ENCODE measurements at places on chromosomes 5 and 9.

DNA sequence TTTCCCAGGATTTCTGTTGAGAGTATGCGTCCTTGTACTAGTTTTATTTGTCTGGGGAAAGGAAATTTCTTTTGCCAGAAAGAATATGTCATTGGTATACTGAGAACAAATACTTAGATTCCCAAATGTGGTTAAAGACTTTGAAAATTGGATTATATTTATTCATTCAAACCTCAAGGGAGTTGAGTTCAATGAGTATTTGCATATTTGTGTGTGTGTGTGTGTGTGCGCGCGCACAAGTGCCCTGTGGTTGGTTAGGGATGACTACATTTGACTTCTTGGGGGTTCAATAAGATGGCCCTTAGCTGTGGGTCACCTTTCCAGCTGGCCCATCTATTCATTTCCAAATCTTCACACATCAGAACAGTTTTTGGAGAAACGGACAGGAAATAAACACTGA, 4.9 kb downstream of the RXFP3 start:
- DNase-seq: no peak

DNA sequence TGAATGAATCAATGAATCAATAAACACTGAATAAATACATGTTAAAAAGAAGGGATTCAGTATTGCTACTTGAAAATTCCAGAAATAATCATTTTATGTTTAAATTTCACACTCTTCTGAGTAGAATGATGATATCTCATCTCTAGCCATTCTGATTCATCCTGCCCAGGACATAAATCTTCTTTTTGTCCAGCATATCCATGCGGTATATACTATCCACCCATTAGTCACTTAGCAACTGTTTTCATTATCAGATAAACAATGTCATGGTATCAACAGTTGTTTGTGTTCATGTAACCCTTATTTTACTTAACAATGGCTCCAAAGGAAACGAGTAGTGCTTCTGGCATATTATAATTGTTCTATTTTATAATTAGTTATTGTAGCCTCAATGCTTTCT, 432.4 kb upstream of the SMC2 start:
- no peak for DNase-seq

GRCh38 chr5:32225445-32225844, 51.3 kb upstream of the GOLPH3 start:
- no peak for DNase-seq

GRCh38 chr5:137446615-137447014, 52.5 kb downstream of the SPOCK1 start:
- no peak for DNase-seq

DNA sequence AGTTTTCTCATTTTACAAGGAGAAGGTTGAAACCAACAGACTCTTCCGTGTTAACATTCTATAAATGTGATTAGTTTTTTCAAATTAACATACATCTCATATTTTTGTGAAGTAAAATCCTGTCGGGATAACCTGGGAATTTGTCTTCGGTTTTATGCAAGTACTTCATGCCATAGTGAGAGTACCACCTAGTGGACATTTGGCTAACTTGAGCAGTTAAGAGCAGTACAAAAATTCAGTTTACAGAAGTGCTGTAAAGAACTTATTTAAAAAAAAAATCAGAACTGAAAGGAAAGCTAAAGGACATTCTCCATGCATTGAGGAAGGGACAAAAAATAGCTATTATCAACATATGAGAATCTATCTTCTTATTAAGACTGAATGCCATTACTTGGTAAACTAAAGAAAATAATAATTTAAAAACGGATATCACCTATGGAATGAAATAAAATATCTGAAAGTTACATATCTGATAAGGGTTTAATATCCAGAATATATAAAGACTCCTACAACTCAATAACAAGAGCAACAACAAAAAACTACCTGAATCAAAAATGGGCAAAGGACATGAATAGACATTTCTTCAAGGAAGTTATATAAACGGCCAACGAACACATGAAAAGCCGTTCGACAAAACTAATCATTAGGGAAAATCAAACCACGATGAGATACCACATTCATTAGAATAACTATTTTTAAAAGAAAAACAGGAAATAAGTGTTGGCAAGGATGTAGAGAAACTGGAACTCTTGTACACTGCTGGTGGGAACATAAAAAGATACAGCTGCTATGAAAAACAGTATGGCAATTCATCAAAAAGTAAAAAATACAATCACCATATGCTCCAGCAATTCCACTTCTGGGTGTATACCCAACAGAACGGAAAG, 117.0 kb upstream of the GNA14 start:
- no peak for DNase-seq

DNA sequence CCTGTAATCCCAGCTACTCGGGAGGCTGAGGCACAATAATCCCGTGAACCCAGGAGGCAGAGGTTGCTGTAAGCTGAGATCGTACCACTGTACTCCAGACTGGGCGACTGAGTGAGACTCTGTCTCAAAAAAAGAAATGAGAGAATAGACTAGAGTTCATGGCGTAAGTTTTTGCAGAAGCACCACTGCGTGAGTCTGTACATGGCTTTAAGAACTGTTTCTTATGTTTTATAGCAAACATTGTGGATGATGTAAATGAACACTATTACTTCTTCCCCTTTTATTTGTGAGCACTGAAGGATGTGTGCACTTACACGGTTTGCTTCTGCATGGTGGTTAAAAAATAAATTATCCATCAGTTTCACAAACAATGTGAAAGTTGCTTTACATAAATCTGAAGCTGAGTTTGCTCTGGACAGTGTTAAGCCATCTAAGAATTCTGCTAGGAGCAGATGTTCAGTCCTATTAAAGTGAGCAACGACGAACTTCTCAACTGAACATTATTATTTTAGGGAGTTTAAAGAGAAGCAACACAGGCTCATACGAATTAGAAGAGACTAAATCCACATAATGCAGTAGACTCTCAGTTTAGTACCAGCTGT, 52.5 kb downstream of the ZFAND5 start:
- no peak for DNase-seq

- DNase-seq: peak; percentile 91
These were observed 4.6 kb downstream of the NIPAL4 start for GRCh38 chr5:157464519-157465171.

- DNase-seq: peak; percentile 58
These were observed 188.4 kb downstream of the C9orf50 start for GRCh38 chr9:129432297-129433154.

DNA sequence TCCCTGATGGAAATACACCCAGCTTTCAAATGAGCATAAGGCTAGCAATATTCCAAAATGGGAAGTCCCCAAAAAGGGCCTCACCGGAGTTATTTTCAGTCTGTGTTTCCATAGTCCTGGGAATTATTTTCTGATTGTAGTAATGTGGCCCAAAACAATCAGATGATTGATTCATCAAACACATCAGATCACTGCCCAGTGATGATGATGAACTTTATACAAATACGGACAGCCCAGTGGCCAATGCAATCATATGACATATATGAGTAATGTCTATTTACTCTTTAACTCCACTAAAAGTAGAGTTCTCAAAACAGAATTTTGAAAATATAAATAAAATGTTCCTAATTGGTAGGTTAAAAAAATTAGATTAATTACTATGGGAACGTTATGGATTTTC, 467.8 kb downstream of the ZNF608 start:
- no peak for DNase-seq

DNA sequence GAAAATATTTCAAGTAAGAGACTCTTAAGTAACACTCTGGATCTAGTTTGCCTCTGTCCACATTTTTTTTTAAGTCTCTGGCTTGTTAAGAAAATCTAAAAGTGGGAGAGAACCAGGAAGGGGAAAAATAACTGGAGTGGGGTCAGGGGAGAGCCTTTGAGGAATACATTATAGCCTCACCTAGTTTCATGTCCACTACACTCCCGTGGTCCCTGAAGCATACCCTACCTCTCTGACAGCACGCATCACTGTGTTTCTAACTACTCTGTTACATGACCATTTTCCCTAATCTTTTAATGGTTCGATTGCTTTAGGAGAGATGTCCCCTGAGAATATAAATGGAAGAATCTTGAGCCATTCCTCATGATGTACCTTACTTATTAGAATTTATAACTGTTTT, 318.3 kb downstream of the TMEM167A start:
- DNase-seq: no peak

- peak; percentile 33 for DNase-seq
These were observed 42.1 kb downstream of the MRPL36 start for GRCh38 chr5:1757511-1757910.

- no peak for DNase-seq
These were observed 94.3 kb upstream of the MAMDC2 start for GRCh38 chr9:69949396-69949795.

GRCh38 chr9:121281614-121282276, 13.8 kb downstream of the GSN start:
- DNase-seq: peak; percentile 94

- DNase-seq: no peak
These were observed 71.5 kb downstream of the ABCA1 start for GRCh38 chr9:104856413-104856941.

- DNase-seq: no peak
These were observed 50.6 kb downstream of the MARCHF11 start for GRCh38 chr5:16128944-16129343.

GRCh38 chr5:39518516-39518915, 93.7 kb upstream of the DAB2 start:
- DNase-seq: no peak

DNA sequence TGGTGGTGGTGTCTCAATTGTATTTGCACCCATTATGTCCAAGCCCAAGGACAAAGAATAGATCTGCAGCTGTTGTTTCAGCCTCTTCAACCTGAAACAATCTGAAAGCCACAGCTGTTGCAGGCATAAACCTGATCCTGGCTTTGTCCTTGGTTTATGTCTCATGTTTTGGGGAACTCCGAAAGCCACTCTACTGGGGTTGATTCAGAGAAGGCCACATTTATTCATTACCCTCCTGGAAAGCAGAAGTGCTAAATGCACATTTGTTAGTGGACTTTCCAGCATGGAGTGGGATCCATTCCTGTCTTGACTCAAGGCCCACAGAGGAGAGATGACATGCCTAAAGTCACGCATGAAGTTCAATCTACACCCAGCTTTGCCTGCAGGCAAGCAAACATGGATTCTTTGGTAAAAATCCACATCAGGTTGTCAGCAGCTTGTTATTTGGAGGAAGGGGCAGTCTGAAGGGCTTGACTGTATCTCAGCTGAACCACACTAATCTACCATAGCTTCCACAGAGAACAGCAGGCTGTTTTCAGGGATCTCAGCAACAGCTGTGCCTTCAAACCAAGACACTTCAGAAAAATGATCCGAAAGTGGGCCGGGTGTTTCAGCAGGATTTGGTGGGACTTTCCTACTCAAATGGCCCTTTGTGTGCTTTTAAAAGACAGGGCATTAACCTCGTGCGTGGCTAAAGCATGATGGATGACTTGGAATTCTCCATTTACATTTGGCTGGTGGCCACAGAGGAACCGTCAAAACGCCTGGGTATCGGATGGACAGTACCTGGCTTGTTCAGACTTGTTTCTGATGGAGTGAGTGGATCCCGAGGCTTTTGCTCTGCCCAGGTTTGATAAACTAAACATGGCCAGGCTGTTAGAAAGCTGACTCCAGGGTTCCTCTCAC, 36.2 kb upstream of the ADAM19 start:
- DNase-seq: no peak

DNA sequence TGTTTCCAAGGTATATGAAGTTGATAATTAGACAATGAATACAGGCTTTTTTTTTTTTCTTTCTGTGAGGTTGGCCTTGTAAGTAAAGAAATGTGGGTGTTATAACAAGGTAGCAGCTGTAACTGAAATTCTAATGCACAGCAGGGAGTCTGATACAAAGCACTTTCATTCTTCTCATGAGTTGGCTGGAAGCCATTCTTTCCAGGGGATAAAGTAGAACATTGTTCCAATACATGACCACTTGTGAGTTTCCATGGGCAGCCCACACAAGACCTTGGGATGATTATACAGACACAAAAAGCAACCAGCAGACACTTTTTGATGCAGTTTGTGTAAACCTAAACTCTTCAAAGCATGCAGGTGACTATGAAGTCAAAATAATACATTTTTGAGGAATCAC, 1785.9 kb upstream of the WWC1 start:
- DNase-seq: no peak

DNA sequence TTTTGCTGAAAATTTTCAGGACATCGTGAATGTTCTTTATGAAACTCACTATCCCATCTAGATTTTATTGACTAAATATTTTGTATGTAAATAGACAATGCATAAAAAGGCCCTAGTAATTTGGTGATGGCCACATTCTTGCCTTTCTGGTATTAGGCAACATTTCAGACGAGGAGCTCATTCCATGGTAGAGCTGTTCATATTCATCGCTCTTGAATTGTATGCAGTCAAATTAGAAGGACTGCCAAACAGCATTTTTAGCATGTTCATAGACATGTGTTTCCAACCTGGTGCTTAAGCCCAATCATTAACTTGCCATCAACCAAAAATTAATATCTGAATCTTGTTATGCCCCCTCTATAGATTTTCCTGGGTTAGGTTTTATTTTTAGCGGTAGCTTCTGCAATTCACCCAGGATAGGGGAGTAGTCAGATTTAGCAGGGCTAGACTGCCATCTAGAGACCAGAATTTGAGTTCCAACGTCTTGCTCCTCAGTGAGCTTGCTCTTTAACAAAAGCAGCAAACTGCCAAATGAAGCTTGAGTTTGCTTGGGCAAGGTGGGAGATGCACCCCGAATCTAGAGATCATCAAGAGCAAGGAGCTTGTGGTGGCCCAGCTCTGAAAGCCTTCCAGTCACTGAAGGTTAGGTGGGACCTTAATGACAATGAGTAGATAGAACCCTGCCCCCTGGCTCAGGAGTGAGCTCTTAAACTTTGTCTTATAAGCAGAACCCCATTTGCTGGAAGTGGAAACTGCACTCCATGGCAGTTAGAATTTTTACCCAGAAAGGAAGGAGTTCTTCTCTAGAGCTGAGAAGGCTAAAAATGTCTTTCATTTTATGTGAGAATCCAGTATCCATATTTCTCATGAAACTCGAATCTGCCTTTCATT, 456.2 kb downstream of the RASEF start:
- peak; percentile 72 for DNase-seq

GRCh38 chr9:134158753-134159392, 5.5 kb downstream of the RNU6ATAC start:
- no peak for DNase-seq

DNA sequence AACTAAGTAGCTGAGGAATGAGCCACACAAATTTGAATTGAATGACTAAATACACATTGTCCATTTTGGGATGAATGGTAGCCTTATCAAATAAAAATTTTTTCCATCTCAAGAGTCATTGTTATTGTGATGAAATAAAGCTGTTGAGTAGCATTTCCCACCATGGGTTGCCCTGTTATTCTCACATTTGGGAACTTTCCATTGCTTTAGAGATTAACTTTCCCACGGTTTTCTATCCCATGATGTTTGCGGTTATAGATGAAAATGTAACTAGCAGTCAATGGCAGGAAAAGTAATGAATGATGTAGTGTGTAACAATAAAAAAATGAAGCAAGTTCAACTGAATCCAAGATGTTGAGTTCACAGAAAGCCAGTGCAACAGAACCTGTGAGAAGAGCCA, 59.9 kb upstream of the PLPP1 start:
- no peak for DNase-seq

GRCh38 chr5:17222664-17223063, 5.2 kb downstream of the BASP1 start:
- DNase-seq: peak; percentile 11

GRCh38 chr5:92627186-92627585, 953.8 kb downstream of the NR2F1-AS1 start:
- DNase-seq: no peak

GRCh38 chr9:5305741-5306140, 1.2 kb upstream of the RLN2 start:
- DNase-seq: no peak

GRCh38 chr9:127589955-127590370, 22.1 kb upstream of the STXBP1 start:
- DNase-seq: peak; percentile 84

- DNase-seq: no peak
These were observed 132.4 kb downstream of the TTLL11 start for GRCh38 chr9:121960665-121961064.

- DNase-seq: no peak
These were observed 2.0 kb downstream of the TMEM8B start for GRCh38 chr9:35831040-35831439.
